DMS79 treated with DMSO at 0.1 percent for 48 hours (cell line): ENCODE measurements at places on chromosomes 6 and 20.

GRCh38 chr20:20482453-20482852 is 114.5 kb downstream of the INSM1 start:
- no peak for DNase-seq

DNA sequence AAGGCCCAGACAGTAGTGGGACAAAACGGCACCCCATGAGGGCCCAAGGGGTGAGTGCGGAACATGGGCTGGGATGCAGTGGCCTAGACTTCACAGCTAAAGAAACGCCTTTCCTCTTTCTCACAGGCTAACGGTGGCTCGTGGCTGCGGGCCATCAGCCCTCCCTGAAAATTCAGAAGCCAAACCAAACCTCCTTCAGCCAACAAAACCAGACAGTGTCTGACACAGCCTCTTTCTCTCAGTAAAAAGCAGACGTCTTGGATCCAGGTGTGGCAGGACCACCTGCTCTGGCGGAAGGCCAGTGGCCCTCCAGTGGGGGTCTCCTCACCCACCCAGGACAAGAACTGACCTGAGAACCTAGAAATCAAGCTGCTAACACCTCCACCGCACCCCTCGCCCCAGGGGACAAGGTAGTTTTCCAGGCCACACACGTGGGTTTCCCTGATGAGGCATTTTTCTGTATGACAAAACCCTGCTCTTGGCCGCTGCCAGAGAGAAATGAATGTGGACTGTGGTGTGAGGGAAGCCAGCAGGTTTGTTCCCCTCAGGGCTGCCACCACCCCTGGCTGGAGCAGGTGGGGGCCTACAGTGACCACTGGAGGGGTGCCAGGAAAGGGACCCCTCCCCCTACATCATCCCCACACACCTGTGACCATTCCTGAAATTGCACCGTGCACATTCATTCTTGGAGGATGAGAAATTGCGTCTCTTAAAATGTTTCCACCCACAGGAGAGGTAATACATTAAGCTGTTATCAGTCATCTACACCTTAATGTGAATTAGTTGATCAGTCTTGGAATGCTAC is 76.8 kb upstream of the PIM1 start:
- DNase-seq: no peak

DNA sequence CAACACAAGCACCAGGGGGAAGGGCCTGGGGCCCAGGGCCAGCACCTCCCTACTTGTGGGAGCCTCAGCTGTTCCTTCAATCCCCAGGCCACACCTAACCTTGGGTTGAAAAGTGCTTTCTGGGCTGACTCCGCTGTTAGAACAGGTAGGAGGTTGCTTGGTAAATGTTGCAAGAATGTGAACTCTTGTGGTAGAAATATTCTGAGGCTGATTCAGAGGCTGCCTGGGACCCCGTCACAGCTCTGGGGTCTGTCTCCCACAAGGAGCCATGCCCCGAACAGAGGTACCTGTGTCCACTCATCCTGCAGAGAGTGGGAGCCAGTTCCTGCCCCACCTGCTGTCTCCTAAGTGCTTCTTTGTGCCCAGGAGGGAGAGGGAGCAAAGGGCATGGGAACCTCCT is 14.4 kb upstream of the MAS1L start:
- no peak for DNase-seq

DNA sequence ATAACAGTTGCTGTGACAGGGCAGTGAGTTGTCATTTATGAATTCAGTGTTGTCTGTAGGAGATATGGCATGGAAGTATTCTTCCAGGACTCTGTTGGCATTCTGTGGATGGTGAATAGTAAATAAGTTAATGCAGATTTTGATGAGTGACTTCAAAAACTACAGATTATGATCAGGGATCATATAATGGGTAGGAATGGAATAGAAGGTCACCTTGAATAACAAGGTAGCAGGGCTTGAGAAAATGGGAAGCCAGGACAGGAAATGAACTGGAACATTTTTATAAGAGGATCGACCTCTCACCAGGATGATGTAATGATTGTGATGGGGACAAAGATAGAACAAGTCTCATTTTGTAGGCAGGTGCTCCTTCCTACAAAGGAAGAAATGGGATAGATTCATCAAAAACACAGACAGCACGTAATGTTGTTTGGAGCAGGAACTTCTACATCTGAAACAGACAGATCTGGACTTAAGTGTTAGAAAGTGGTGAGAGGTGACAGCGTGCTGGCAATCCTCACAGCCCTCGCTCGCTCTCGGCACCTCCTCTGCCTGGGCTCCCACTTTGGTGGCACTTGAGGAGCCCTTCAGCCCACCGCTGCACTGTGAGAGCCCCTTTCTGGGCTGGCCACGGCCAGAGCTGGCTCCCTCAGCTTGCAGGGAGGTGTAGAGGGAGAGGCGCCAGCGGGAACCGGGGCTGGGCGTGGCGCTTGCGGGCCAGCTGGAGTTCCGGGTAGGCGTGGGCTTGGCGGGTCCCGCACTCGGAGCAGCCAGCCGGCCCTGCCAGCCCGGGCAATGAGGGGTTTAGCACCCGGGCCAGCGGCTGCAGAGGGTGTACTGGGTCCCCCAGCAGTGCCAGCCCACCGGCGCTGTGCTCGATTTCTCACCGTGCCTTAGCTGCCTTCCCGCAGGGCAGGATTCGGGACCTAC is 30.8 kb upstream of the SSR1 start:
- DNase-seq: no peak

DNA sequence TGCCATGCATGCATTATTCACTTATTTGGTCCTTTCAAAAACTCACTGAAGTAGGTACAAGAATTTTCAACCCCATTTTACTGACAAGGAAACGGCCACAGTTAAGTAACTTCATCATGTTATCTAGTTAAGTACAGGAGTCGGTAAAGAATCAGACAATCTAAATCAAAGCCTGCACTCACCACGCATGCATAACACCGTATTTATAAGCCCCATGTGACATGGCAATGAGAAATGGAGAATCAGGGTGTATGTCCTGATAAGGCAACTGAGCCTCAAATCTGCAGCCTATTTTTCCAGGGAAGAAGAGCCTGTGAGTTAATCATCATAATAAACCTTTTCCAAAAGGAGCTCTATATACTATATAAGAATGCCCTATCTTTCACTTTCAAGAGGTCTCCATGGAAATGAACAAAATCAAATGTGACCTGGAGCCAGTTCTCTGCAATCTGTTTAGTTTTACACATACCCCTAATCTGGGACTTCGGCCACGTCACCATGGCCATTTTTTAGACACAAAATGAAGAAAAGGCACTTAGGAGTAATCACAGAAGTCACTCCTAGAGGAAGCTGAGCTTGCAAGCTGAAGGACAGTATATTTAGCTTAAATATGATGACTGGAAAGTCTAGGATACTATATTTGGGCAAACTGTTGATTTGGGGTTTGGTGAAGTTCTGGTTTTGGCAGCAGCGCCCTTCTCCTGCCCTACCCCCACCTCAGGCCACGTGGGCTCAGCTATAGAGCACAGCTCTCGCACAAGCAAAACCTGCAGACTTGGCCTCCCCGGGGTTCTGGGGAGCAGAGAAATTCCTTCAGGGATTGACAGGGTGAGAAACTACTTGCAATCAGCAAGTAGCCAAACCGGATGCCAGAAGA is 19.2 kb downstream of the TRAM2 start:
- no peak for DNase-seq

GRCh38 chr6:53066077-53066417 is 843 bp downstream of the FBXO9 start:
- DNase-seq: peak; percentile 18

DNA sequence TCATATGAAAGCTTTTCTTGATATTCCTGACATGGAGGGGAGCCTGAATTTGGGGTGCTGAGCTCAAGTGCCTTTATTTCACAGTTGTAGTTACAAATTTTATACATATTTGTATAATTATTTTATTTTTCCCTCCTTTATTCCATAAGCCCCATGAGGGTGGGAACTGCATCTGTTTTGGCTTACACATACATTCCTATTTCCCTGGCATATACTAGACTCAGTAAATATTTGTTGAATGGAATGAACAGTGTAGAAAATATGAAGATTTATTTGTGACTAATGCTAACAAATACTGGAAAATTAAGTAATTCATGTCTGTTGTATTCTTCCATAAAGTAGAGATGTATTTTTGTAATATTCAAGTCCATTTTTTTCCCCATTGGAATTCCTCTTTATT is 127.1 kb downstream of the MYO6 start:
- DNase-seq: no peak

DNA sequence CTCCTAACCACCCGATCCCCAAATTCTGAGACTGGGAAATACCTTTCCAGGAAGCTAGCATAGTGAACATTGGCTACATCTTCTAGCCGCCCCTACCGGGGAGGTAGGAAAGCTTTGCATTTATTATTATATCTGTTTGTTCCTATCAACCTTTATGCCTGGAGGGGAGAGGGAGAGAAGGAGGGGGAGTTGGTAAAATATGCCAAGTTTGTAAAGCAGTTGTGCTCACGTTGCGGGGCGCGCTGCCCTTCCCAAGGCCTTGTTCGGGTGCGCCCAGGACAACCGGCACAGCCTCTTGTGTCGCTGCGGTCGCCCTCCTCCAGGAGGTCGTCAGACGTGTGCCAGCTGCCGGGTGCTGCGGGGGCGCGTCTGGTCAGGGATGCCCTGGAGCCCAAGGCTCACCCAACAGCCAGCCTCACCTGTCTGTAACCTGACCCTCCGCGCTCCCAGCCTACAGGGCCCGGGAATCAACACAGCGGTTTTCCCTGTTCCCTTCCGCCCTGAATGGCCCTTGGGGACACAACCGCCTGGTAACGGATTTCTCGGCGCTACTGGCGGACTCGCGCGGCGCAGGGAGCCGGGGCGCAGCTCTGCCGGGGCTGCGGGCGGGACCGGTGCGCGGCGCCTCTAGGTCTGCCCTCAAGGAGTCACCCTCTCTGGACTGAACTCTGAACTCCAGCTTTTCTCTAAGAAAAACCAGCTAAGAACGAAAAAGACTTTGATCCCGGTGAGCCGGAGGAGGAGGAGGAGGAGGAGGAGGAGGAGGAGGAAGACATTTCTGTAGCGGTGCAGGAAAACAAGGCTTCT is 1.1 kb upstream of the OVOL2 start:
- DNase-seq: peak; percentile 75

GRCh38 chr6:64415926-64416325 is 780.3 kb downstream of the PHF3 start:
- DNase-seq: no peak

DNA sequence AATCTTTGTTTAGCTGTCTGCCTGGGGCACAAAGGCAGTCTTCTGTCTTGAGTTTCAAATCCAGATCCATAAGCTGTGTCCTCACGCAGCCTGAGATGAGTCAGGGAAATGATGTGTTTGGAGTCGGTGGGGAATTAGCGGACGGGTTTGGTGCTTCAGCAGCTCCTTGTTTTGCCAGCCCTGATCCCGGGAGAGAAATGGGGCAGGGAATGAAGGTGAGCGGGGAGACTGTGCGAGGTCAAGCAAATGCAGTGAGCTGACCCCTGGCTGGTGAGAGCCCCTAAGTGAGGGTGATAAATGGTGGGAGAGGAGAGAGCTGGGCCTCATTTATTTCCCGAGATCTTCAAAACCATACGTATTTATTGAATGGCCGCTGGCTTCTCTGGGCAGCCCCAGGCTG is 21.6 kb downstream of the DUSP22 start:
- no peak for DNase-seq

GRCh38 chr6:142764311-142764710 is 180.7 kb downstream of the HIVEP2 start:
- no peak for DNase-seq

DNA sequence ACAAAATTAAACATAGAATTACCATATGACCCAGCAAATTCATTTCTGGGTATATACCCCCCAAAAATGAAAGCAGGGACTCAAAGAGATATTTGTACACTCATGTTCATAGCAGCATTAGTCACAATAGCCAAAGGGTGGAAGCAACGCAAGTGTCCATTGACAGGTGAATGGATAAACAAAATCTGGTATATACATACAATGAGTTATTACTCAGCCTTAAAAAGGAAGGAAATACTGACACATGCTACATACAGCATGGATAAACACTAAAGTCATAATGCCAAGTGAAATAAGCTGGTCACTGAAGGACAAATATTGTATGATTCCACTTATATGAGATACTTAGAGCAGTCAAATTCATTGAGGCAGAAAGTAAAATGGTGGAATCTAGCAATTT is 5.3 kb upstream of the STX11 start:
- no peak for DNase-seq

GRCh38 chr6:126170978-126171382 is 168.9 kb upstream of the CENPW start:
- DNase-seq: no peak

DNA sequence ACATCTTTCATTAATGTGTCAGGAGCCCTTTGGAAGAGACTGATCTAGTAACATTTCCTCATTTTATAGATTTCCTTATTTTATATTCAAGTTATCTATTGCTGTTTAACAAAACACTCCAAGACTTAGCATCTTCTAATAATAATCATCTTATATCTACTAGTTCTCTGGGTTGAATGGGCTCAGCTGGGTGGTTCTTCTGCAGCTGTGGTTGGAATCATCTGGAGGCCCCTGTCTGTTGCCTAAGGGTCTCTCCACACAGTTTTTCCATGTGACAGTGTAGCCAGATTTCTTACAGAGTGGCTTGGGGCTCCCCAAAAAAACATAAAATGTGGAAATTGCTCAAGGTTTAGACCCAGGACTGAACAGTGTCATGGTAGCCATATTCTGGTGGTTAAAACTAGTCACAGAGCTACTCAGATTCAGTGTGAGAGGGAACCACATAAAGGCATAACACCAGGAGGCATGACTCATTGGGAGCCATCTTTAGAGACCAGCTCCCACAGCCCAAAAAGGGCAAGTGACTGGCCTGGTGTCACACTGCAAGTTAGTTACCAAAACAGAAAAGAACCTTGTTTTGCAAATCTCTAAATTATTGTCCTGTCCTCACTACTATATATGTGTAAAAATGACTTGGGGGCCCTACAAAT is 11.5 kb downstream of the SLC2A10 start:
- no peak for DNase-seq

- no peak for DNase-seq
Measured at GRCh38 chr6:6783721-6784120, 195.2 kb downstream of the LY86 start.

GRCh38 chr6:100665041-100665380 is 200.3 kb upstream of the SIM1 start:
- no peak for DNase-seq

- DNase-seq: no peak
Measured at GRCh38 chr6:31163922-31164321, 5.5 kb downstream of the TCF19 start.

DNA sequence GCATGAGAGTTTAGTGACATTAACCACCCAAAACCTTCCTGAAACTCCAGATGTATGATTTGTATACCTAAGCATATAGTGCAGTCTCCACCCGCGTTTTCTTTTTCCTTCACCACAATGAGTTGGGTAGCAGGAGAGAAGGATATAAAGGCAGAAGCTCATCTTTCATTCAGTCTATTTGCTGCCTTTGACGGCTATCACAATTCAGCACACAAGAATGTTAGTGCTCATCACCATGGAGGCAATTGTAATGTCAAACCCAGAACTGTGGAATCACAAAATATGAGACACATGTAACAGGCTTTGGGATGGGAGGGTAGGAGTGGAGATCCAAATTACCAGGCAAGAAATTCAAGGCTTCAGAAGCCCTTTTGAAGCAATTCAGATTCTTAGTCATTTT is 17.6 kb downstream of the ZHX3 start:
- DNase-seq: no peak
